ENCODE measurements at places on chromosomes 2 and 18. TPM values are rescaled to one million over a fixed set of nuclear protein-coding genes. Genes with fewer than 3 reads are reported as not detected.

SLC4A3 gene
- 9.5 TPM for total RNA-seq

TMEM200C gene
- total RNA-seq, result 0.12 TPM

KIAA2012 gene
- not detected for total RNA-seq

UGT1A6 gene
- not detected for total RNA-seq
